ENCODE measurements at places on chromosomes 5 and 9.

DNA sequence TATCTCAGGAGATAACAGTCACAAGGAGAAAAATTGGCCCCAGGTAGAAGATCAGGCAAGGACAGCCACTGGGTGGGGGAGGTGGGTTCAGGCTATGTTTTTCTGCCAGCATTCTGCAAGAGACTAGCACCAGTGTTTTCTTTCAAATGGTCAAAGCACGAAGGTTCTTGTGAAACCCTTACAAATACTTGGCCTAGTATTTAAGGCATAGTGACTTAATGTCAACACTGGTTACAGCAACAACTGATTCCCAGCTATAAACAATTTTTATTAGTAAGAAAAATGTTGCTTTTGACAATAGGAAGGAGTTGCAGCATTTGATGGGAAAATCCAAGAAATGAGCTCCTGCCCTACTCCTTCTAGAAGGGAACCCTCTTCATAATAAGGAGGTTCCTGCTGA is 349.6 kb downstream of the SLIT3 start:
- DNase-seq, result peak; percentile 75

DNA sequence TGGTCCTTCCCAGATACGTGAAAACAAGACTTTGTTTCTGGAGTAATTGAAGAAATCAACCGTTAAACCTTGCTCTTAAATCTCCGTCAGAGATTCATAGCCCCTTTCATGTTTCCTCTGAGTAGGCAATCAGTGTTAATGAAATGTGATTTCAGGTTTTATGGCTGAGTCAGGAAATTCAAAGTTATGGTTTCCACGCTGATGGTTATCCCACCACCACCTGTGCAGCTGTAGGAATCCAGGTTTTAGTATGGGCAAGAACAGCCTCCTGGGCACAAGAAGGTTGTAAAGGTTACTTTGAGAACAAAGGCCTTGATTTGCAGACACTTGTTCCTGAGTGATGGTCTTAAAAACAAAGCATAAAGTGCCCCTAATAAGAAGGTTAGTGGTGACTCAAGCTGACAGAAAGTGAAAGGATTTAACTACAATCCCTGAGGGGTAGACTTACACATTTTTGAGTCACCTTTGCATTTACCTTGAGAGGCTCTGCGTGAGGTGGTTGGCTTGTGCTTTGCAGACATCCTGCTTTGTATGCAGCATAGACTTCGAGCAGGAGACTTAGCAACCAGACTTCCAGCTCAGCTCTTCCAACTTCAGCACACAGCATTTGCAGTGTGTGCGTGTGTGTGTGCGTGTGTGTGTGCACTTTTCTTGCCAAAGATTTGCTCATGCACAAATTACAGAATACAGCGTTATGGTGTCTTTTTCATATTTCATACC is 159.6 kb downstream of the TLE4 start:
- no peak for DNase-seq

- no peak for DNase-seq
These were observed 110.0 kb upstream of the PTGER4 start for GRCh38 chr5:40569546-40570270.

- no peak for DNase-seq
These were observed 2.1 kb upstream of the INPP5E start for GRCh38 chr9:136441681-136442245.

DNA sequence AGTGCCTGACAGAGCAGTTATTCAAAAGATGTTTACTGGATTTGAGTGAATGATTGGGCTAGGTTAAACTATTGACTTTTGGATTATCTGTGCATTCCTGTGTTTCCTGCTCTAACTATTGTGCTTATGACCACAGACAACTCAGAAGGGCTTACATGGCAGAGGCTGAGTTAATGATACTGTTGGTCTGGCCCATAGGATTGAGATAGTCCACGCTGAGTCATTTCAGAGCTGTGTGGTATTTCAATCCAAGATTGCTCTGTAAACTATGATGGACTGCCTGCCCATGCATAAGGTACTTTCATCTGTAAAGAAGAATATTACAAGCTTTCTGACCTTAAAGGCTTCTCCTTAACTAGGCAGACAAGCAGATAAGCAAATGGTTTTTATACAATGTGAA is 49.1 kb upstream of the SLIT3 start:
- DNase-seq, result no peak

- DNase-seq, result no peak
These were observed 46.5 kb upstream of the MCTP1 start for GRCh38 chr5:95331358-95331757.

- DNase-seq, result no peak
These were observed 66.8 kb downstream of the APBA1 start for GRCh38 chr9:69605406-69605805.

GRCh38 chr9:130871395-130872062 is 25.1 kb downstream of the QRFP start:
- no peak for DNase-seq

DNA sequence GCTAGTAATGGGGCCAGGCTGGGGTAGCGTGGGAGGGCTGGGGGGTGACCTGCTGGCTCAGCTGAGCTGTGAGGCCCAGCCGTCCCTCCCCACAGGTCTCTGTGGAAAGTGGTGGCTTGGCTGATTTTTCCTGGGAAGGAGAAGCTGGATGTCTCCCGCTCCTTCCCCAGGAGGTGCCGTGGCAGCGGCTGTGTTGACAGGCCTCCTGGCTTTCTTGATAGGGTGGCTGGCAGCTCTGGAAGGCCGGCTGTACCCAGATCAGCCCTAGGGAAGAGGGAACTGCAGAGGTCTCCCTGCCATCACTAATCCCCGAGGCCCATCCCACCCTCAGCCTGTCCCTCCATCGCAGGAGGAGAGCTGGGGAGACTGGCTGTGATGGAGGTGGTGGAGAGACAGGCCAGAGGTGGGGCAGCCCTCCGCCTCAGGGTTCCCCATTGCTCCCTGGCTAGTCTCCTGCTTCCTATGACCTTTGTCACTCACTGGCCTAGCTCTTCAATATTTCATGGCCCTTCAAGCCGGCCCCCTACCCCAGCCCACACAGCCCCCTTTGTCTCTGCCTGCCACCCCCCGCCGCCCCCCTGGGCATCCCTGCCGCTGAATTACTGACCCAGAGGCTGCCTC is 6.8 kb downstream of the CXXC5 start:
- DNase-seq, result no peak

DNA sequence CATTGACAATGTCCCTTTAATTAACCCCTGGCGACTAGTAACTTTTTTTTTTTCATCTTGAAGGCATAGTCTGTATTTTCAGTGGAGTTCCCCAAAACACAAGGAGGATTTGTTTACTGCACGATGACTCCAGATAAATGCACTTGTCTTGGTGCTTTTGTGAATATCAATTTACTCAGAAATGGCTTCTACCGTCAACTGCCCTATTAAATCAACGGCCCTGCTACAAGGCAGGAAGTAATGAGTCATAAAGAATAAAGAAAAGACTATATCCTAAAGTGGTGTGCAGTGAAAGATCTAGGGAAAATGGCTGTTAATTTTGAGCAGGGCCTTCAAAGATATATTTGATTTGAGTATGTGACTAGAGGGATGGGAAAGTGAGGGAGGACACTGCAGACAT is 388.3 kb upstream of the CHD1 start:
- no peak for DNase-seq

DNA sequence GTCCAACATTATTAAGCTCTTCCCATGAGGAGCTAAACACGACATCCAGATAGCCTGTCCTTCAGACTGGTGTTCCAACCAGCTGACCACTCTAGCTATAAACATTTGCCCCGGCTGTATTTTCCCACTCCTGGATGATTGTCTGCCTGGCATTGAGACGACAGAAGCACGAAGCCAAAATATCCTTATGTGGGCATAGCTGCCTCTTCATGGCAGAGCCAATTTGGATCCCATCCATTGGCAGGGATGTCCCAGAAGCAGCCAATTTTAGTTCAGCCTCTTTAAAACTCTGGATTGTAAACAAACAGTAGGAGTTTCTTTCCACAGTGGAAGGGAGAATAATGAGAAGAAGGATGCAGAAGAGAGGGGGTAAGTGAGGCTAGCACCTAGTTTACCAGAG is 507.6 kb downstream of the CETN3 start:
- DNase-seq, result no peak

- no peak for DNase-seq
These were observed 29.8 kb downstream of the DAB2 start for GRCh38 chr5:39394946-39395345.

DNA sequence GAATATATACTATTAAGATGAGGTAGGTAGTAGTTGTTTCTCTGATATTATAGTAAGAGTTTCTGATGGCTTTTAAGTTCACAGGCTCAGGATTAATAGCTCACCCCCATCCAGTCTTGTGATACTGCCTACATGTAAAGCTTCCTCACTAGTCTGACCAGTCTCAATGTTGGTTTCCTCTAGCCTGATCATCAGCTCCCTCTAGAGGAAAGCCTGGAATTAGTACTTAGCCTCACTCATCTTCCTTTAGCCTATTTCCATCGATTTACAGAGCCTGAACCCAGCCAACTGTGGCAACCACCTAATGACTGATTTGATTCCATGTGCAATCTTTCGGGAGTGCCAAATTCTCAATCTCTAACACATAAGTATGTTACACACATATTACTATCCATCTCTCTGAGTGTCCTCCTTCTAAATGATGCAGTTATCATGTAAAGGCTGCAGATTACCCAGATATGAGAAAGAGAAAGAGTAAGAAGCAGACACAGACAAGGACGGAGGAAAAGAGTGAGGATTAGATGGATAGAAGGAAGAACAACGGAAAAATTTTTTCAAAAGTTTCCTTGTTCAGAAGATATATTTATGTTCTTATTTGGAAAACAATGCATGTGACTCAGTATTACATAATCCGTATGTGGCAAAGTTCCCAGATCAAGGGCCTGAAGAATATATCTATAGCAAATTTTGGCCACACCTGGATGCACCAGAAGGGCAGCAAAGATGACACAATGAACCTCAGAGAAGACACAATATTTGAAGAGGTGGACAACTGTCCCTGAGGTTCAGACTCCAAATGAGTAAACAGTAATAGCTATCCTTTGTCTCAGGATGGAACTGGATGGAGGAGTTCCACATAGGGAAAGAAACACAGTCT is 333.7 kb downstream of the ELAVL2 start:
- no peak for DNase-seq

DNA sequence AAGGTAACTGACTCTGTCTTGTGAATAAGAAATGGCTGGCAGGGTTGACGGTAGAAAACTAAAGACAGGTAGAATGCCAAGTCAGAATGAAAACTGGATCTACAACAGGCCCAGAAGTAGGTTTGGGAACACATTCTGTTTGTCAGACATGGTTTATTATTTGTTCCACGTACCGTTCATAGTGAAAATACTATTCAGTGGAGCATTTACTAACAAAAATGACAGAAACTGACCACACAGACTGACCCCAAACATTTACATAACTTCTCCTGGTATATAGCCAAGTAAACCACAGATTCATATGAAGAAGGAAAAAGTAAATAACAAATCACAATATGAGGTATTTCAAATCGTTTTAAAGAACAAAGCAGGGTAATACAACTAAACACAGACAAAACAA is 73.7 kb downstream of the SLC38A9 start:
- peak; percentile 43 for DNase-seq

DNA sequence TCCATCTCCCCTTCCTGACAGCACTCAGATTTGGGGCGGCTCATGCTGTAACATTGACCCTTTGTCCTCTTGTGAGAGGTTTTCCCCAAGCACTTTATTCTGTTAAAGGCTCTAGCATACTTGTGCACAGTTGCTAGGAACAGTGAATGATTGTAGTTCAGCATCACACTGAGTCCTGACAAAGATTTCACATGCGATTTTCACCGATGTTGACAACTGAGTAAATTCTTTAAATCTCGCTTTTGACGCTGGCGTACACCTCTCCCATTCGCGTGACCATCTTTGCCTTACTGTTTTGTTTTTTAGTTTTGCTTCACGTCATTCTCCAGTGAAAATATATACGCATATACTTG is 780 bp downstream of the CDC37L1 start:
- DNase-seq, result no peak

DNA sequence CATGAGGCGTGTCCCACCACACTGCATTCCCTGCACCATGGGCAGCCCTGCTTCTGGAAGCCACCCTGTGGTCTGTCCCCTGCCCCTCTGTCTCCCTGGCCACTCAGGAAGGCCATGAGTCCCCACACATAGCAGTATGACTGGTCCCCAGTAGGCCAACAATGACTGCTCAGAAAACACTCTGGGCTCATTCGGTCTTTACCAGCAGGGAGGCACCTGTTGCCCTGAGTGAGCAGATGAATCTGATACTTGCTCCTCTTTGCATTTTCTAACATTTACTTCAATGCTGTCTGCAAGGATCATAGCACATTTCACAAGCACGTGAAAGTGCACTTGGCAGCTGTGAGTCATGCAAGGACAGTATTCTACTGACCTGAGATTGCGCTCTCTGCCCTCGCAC is 365.4 kb upstream of the IRX1 start:
- no peak for DNase-seq

GRCh38 chr5:329121-329735 is 7.7 kb downstream of the AHRR start:
- DNase-seq, result no peak

DNA sequence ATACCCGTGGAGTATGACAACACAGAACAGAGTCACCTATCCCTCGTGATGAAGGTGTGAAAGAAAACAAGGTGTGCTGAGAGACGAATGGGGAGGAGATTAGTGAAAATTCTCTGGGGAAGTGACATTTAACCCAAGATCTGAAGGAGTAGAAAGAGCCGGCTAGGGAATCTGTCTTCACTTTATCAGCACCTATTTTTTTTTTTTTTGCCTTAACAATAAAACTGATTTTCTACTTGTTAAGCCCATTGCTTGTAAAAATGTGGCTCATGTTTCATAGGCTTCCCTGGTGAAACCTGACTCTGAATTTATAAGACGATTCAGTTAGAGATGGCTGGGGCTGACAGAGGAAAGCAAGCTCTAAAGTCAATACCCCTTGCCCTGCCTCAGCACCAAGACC is 322.6 kb upstream of the MSX2 start:
- DNase-seq, result no peak

- no peak for DNase-seq
These were observed 41.3 kb downstream of the ZNF366 start for GRCh38 chr5:72465601-72466563.

DNA sequence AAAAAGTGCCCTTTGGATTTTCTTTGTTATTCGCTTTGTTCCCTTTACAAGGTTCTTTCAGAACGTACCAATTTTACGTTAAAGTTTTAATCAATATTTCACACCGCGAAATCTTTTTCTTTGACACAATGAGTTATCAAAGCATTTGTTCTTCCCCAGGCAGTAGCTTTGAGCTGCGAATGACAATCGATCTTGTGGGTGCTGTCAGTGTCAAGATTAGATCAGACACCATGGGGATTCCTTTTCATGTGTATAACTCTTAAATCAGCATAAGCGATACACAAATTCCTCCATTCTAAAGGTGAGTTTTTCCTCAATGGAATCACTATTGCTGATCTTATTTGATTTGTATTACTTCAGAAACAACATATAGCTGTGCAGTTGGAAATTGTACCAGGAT is 145.5 kb downstream of the ST8SIA4 start:
- DNase-seq, result no peak

DNA sequence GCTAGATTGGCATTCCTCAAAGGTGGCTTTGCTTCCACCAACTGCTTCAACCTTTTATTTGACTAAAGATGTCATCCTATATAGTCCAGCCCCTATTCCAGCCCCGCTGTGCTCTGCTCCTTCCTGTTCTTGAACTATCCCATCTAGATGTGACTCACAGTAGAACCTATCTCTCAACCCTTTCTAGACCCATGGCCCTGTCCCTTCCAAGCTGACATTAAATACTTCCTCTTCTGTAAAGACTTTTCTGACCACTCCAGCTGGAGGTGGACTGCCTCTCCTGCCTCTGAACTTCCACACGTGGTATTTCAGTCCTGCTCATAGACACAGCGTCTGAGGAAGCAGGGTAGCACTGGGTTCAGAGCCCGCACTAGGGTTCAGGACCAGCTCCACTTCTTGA is 32.4 kb downstream of the OSTF1 start:
- no peak for DNase-seq
